Testis (tissue), 5 donors: ENCODE measurements at places on chromosomes 6 and 20. TPM values are rescaled to one million over a fixed set of nuclear protein-coding genes. Genes with fewer than 3 reads are reported as not detected.

Gene NHLRC1
- total RNA-seq = 3.8 TPM

Gene TBXT
- total RNA-seq = 1.2 TPM

Gene HUS1B
- total RNA-seq = 13.5 TPM

Gene TREML4
- not detected for total RNA-seq

Gene GTSF1L
- total RNA-seq = 202 TPM

Gene KCNK5
- total RNA-seq = 2.0 TPM

Gene COL9A3
- 50.6 TPM for total RNA-seq

Gene MPIG6B
- 0.74 TPM for total RNA-seq

- H3K4me1 ChIP-seq = no peaks in the 10 kb centered on the region
- H3K27me3 ChIP-seq = no peaks in the 10 kb centered on the region
- no peak overlapping the region for H3K27ac ChIP-seq
- H3K36me3 ChIP-seq = no peaks in the 10 kb centered on the region
- no peak overlapping the region for H3K4me3 ChIP-seq
Observed at GRCh38 chr6:79676785-79677736, 45.9 kb downstream of the SH3BGRL2 start.

DNA sequence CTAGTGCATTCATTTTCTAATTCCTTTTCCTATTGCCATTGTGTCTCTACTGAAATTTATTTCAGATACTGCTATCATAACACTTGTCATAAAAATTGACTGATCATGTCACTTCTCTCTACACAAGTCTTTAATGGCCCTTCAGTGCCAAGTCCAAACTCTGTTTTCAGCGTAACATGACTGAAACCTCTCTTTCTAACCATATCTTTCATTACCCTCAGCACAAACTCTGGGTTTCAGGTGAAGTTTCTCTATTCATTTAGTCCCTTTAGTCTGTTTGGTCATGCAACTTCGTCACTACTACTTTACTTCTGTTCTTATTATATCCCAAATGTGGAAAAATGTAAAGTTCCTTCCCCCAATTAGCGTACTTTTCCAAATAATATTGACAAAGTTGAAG lies 234.9 kb downstream of the OGFRL1 start:
- H3K27ac ChIP-seq = no peak overlapping the region
- H3K36me3 ChIP-seq = no peaks in the 10 kb centered on the region
- no peaks in the 10 kb centered on the region for H3K27me3 ChIP-seq
- no peak overlapping the region for H3K4me3 ChIP-seq
- DNase-seq = no peak
- H3K4me1 ChIP-seq = no peaks in the 10 kb centered on the region

GRCh38 chr20:7358670-7359069 lies 581.6 kb downstream of the HAO1 start:
- no peaks in the 10 kb centered on the region for H3K36me3 ChIP-seq
- DNase-seq = no peak
- no peak overlapping the region for H3K4me3 ChIP-seq
- H3K27ac ChIP-seq = no peak overlapping the region
- H3K27me3 ChIP-seq = no peaks in the 10 kb centered on the region

- no peaks in the 10 kb centered on the region for H3K27me3 ChIP-seq
- no peaks in the 10 kb centered on the region for H3K36me3 ChIP-seq
- no peaks in the 10 kb centered on the region for H3K4me1 ChIP-seq
- H3K4me3 ChIP-seq = no peak overlapping the region
Observed at GRCh38 chr6:68958327-68958726, 323.2 kb downstream of the ADGRB3 start.

- no peak overlapping the region for H3K4me3 ChIP-seq
- no peak overlapping the region for H3K27ac ChIP-seq
- H3K4me1 ChIP-seq = no peaks in the 10 kb centered on the region
- no peak for DNase-seq
Observed at GRCh38 chr6:114276783-114277182, 66.0 kb downstream of the HS3ST5 start.

GRCh38 chr20:21339499-21339898 lies 36.4 kb downstream of the XRN2 start:
- no peaks in the 10 kb centered on the region for H3K36me3 ChIP-seq
- DNase-seq = no peak
- no peak overlapping the region for H3K4me3 ChIP-seq
- H3K27me3 ChIP-seq = no peaks in the 10 kb centered on the region

- H3K4me1 ChIP-seq = no peaks in the 10 kb centered on the region
- DNase-seq = no peak
- H3K27me3 ChIP-seq = no peaks in the 10 kb centered on the region
- H3K27ac ChIP-seq = no peak overlapping the region
Observed at GRCh38 chr6:125631165-125631564, 118.3 kb upstream of the HEY2 start.

DNA sequence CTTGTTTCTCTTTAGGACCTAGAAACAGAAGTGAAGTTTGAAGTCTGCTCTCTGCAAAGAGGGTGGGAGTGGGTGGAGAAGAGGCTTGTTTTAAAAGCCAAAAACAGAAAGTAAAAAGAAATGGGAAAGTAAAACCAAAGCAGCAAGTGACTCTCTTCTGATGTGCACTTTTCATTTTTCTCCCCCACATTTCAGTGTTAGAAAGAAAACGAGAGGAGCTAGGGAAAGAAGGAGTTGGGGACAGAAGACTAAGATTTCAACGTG lies 1.3 kb downstream of the C6orf141 start:
- no peak overlapping the region for H3K27ac ChIP-seq
- no peak for DNase-seq
- H3K27me3 ChIP-seq = no peaks in the 10 kb centered on the region
- H3K36me3 ChIP-seq = no peaks in the 10 kb centered on the region

GRCh38 chr6:70844301-70844700 lies 112.6 kb downstream of the B3GAT2 start:
- H3K4me3 ChIP-seq = no peak overlapping the region
- H3K27ac ChIP-seq = no peak overlapping the region
- H3K36me3 ChIP-seq = no peaks in the 10 kb centered on the region
- no peaks in the 10 kb centered on the region for H3K4me1 ChIP-seq

DNA sequence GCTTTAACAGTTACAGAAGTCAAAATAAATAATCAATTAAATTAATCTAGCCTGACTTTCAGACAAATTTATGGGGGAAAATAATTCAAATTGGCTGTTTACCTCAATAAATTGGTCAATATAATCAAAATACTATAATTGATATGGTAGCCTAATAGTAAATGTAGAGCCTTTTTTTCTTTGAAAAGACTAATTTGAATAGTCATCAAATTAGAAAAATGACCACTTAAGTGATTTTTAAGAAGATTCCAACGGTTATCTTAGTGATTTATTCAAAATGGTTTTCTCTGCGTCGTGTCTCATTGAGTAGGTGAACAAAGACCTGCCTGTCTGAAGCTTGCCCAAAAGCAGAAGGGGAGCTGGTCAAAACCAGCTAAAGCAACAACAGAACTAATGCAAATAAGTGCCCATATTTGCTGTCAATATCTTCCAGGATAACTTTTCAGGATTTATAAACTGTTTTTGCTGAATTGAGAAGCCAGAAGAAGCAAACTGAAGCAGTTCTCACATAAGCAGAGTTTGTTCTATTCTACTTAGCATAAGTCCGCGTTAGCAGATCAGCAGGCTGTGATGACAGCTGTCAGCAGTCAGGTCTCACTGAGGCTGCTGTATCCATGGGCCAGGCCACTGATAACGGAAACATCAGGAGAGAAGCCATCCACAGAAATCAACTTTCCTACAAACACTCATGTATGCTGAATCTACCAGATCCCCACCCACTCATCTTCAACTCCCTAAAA lies 7.0 kb downstream of the RCAN2 start:
- H3K4me1 ChIP-seq = peaks cover 4% of the 10 kb centered on the region
- H3K27me3 ChIP-seq = no peaks in the 10 kb centered on the region
- H3K27ac ChIP-seq = no peak overlapping the region
- no peak for DNase-seq
- H3K4me3 ChIP-seq = no peak overlapping the region

DNA sequence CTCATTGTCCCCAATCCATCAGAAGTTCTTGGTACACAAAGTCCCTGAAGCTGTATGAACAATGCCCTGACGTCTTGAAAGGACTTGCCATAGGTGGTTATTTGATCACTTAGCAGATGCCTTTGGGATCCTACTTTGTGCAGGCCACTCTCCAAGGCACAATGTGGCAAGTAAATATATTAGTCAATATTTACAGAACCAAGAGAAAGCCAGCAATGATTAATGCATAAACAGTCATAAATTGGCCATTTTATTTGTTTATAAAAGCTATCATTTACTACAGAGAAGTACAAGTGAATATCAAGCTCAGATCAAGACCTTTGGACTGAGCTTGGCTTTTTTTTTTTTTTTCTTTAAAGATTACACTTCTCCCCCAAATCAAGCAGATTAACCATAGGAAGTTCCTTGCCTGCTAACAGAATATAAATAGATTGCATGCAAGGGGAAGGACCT lies 161.8 kb downstream of the MTHFD1L start:
- no peaks in the 10 kb centered on the region for H3K27me3 ChIP-seq
- H3K4me3 ChIP-seq = no peak overlapping the region
- no peaks in the 10 kb centered on the region for H3K36me3 ChIP-seq
- no peak overlapping the region for H3K27ac ChIP-seq
- DNase-seq = no peak
- peaks cover 4% of the 10 kb centered on the region for H3K4me1 ChIP-seq

DNA sequence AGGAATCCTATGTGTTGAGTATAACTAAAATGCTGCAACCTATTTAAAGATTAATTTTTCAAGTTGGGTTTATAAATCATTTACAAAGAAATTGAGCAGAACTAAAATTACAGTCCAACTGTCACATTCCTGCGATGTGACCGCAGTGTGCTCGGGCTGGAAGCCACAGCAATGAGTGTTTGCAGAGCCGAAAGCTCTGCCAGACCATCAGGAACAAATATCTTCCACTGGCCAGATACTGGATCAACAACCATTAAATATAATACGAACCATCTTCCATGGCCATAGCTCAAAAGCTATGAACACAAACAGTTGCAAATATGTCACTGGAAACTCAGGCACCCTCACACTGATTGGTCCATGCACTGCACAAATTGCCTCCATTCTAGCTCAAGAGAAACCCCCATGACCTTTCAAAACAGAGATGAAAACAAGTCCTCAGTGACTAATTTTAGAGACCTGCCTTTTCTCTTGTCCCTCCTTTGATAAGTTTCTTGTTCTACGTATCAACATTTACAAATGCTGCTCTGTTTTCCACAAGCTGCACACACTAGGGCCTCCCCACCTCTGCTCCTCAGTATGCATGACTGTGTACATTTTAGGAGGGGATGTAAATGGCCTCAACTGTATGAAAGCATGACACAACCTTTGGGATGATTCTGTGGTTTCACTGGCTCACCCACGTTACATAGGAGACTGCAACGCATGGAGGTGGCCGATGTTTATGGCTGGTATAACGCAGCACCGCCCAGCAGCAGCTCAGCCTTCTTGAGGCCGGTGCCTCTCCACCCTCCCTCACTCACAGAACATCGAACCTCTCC lies 171.7 kb downstream of the WDR27 start:
- peak; percentile 22 for DNase-seq
- no peaks in the 10 kb centered on the region for H3K4me1 ChIP-seq
- H3K27me3 ChIP-seq = no peaks in the 10 kb centered on the region
- no peaks in the 10 kb centered on the region for H3K36me3 ChIP-seq
- no peak overlapping the region for H3K27ac ChIP-seq
